ENCODE measurements at places on chromosomes 6 and 20.

- DNase-seq = no peak
Measured at GRCh38 chr6:12896208-12896733, 179.7 kb downstream of the PHACTR1 start.

DNA sequence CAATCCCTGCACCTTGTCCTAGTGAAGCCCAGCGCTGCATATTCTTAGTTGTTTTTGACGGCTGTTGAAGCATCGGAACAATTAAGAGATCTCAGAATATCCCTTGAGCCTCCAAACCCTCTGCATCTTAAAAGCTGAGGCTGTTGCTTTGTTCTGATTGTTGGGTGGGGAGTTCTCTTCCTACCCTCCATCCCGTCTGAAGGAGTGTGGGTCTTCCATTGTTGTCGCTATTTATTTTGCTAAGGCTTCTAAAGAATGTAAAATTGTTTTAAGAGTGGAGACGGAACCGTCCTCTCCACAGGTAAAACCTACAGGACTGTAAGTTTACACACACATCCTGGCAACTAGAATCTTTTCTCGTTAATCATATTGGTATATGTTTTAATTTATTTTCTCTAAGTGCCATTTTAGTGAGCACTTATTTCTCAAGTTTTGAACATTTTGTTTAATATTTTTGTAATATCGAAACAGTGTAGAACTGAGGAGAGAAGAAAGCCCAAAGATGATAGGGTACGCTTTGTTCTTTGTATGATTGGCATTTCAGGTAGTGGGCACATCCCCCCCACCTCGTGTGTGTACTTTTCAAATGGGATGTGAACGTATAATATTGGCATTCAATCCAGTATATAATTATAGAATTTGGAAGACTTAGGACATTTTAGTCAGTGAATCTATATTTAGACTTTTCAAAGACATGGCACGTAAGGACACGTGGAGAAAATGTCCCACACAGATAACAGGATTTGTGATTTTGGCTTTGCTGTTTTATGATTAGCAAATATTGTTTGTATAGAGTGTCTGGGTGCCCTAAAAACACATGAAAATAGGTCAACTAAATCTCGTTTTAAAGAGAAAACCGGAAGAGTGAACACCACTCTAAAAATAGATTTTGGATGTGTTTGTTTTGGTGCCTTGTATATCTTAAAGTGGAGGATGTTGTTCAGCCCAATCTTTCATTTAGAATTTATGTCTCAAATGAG lies 1.3 kb downstream of the RNF146 start:
- DNase-seq = peak; percentile 13

DNA sequence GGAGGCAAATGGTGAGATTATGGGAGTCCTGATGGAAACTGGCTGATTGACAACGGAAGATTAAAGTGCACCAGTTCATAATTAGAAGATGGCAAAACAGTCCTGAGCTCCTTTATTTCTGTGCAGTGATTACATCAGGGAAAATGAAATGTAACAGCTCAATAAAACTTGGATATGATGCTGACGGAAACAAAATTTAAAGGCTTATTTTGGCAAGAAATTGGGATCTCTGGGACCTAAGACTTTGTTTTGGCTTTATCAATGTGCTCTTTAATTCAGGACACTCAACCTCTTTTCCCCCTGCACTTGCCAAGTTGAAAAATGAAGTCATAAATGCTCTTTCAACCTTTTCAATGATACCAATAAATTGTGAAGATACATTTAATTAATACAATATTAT lies 226.8 kb downstream of the C6orf118 start:
- no peak for DNase-seq

GRCh38 chr6:136466777-136467176 lies 83.4 kb downstream of the MAP7 start:
- DNase-seq = no peak

- DNase-seq = no peak
Measured at GRCh38 chr20:42406826-42407225, 782.9 kb downstream of the PTPRT start.

DNA sequence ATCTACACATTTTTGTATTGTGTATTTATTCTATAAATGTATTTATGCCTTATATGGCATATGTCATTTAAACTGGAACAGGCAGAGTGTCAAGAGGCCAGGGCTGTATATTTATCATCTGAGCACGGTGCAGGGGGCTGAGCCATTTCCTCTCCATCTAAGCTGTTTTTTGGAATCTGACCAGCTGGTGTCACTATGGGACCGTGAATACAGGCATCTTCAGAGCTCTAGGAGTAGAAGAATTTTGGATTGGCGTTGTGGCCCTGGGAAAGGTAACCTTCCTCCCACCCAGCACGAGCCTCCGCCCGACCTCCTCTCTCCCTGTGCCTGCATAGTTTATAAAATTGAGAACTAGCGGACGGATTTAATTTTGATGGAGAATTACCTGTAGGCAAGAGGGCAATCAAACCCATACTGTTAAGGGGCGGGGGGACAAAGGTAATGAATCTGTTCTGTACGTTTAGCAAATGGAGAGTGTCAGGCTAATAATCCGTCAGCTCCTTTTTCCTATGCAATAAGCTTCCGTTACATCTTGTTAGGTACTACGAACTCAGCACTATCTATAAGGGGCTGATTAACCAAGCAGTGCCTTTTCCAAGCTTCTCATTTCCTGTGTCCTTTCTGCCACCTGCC lies 29.0 kb upstream of the EEF1E1 start:
- DNase-seq = peak; percentile 75

GRCh38 chr6:132215805-132216204 lies 185.5 kb downstream of the MOXD1 start:
- peak; percentile 40 for DNase-seq

DNA sequence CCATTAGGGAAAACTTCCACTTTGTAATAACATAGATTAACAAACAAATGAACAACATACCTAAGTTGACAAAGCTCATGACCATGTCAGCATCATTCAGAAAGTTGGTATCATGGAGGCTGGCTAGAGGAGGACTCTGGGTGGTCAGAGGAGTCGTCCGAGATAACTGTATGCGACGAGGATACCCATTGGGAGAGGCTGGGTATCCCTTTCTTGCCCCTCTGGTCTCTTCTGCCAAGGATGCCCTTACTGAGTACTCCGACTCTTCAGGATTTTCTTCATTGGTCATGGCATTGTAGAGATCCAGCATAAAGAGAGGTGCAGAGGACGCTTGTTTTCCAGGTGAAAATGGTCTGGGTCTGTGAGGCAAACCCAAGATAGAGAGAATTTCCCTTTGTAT lies 1.1 kb downstream of the BMP5 start:
- DNase-seq = no peak

- DNase-seq = no peak
Measured at GRCh38 chr6:1812034-1812433, 202.3 kb downstream of the FOXC1 start.

- DNase-seq = no peak
Measured at GRCh38 chr6:165891320-165891719, 228.3 kb upstream of the PDE10A start.

DNA sequence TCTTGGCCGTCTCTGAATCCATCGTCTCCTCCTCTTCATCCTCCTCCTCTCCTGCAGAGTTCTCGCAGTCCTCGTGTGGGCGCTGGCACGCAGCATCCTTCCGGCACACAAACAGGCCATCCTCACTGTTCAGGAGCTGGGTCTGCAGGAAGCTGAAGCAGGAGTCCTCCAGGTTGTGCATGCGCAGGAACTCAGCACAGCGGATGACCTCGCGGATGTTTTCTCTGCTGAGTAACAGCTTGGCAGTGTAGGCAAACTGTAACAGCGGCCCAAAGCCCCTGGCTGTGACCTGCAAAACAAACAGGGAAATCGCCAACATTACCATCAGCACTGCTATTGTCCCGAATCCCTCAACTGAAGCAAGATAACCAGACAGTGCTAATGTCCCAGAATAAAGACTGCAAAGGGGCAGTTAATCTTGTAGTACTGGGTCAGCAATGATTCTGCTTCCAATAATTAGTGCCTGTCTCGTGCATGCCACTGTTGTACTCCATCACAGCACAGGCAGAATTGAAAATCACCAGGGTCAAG lies 57.4 kb downstream of the GJA10 start:
- peak; percentile 44 for DNase-seq

DNA sequence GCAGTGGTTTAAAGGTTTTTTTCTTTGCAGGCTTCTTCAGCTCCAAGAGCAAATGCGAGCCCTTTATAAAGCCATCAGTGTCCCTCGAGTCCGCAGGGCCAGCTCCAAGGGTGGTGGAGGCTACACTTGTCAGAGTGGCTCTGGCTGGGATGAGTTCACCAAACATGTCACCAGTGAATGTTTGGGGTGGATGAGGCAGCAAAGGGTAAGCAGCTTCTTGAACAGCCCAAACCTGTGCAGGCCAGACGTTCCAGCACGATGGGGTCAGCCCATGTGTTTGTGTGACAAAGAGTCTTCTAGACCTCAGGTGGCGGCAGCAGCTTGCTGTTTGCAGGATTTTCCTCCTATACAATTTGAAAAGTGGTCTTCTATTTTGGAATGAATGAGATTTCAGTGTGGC lies 17.7 kb downstream of the DSP start:
- no peak for DNase-seq

DNA sequence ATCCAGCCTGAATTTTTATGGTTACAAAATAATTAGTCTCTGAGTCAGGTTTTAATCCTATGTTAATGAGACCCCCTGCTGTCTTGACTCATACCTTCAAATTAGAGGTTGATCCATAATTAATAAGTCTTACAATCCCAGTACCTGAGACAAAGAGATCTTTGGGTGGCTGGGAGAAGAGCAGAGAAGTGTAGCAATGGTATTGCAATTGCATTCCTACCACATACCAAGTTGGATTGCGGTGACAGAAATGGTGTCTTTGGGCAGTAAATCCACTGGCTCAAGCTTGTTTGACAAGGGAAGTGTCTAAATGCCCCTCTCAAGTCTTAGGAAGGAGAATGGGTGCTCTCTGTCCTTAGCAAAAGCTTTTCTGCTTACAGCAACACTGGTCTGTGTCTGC lies 150.4 kb downstream of the BTBD3 start:
- DNase-seq = peak; percentile 75

GRCh38 chr20:12598894-12599293 lies 409.9 kb upstream of the SPTLC3 start:
- peak; percentile 4 for DNase-seq

DNA sequence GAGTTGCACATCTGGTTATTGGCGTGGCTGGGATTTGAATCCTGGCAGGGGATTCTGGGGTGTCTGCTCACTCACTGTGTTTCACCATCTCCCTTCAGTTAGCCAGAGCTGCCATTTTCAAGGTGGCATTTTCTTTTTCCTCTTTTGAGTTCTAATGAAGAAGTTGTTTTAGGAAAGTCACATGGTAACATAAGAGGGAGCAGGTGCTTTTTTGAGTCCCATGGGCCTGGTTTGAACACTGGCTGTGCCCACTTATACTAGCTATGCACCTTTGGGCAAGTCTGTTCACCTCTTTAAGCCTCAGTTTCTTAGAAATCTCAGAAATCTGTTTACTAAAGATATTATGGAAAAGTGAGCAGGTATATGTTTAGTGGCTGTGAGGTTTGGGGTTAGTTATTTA lies 39.6 kb downstream of the ANKS1A start:
- DNase-seq = no peak

GRCh38 chr6:137978252-137978896 lies 111.3 kb downstream of the TNFAIP3 start:
- peak; percentile 63 for DNase-seq

DNA sequence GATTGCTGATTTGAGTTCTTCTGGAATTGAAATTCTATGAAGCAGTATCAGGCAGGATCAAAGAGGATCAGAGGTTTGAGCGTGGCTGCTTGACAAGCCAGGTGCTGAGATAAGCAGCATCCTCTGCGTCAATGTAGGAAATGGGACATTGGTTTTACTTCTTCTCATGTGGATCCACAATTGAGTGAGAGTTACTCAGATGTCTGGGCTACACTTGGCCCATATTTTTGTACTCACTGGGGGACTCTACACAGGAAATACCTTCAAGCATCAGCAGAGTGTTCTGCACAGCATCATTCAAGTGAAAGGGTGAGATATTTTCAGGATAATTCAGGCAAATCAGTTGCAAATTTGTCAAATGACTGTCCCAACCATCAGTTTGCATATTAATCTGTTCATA lies 613.9 kb upstream of the ARID1B start:
- no peak for DNase-seq

GRCh38 chr6:131654326-131654725 lies 17.2 kb downstream of the ENPP3 start:
- peak; percentile 77 for DNase-seq

- DNase-seq = no peak
Measured at GRCh38 chr20:38350879-38351775, 4.8 kb downstream of the LBP start.

DNA sequence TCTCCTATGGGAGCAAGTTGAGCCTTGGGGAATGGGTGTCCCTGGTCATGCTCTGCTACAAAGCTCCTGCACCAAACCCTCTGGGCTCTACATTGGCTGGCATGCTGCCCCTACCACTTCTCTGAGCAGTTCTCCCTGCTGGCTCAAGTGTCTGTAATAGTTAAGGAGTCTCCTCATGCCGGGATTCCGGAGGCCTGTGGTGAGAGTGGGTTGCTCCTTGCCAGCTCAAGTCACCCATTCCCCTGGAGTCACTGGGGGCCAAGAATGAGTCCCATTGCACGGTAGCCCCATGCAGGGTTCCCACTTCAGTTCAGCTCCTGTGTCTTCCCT lies 173.9 kb downstream of the PRDM13 start:
- DNase-seq = no peak

DNA sequence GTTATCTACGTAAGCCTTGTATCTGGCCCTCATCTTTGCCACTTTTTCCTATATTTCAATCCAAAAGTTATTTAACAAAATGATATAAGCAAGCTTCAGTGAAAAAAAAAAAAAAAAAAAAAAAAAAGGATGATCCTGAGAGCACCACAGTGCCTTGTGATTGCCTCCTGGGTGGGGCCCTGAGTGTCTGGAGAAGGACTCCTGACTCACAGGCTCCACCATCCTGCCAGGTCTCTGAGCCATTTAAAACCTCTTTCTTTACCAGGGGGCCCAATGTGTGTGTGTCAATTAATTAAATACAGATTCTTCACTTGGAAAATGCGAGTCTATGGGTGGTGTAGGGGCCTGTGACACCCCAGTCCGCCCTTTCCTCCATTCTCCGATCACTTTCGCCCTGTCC lies 105.2 kb downstream of the SMOC2 start:
- no peak for DNase-seq

DNA sequence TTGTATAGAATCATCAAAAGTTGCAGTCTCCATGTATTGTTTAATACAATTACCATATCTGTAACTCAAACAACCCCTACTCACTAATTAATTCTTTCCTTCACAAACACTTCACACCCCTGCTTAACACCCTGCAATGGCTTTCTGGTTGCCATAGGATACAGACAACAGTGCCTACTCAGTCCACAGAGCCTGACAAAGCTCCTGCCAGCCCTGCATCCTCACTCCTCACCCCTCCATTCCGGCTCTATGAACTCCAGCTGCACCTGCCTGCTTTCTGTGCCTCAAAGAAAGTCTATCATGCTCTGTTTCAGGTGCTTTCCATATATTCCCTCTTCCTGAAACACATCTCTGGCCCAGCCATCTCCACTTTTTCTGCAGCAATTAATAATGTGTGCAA lies 253.4 kb downstream of the HACE1 start:
- DNase-seq = no peak

- DNase-seq = no peak
Measured at GRCh38 chr20:34983995-34984735, 28.5 kb downstream of the MYH7B start.

GRCh38 chr6:44733868-44734267 lies 346.4 kb downstream of the CDC5L start:
- peak; percentile 23 for DNase-seq

Data from M059J (cell line).